Neural progenitor cell (in vitro differentiated cells): ENCODE measurements at places on chromosomes 3 and 15.
A peak's percentile ranks its signal among the peaks of the same experiment; 100 is the strongest.

DNA sequence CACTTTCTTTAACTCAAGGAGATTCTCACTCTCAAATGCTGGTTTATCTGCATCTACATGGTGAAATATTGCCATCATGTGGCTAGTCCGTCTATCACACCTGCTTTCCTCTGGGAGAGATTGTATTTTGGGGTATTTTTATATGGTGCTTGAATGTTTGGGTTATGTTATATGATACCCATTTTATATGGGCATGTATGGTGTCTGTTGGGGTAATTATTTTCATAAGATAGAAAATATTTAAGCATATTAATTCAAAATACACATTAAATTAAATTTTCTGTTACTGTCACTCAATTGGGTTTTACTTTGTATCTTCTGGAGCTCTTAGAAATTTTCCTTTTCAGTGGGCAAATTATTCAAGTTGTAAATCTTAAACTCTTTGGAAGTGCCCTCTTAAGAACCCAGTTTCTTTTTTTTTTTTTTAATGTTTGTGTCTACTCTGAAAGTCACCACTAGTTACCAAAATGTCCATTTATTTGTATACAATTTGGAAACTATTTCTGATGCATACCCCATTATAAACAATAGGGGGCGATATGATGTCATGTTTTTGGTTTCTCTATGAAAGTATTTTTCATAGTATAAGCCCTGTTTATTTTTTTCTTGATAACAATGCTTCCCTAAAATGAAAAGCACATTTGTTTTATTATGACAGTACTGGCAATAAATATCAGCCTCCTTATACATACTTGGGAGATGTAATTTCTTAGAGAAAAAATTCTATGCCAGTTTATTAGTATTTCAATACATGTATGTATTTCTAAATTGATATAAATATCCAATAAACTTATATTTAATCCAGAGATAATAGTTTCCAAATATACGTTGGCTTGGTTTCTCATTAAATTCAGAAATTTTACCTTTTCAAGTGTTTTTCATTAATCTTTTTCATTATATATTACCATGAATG lies 36.1 kb upstream of the PLSCR5 start:
- peak; percentile 51 for DNase-seq

DNA sequence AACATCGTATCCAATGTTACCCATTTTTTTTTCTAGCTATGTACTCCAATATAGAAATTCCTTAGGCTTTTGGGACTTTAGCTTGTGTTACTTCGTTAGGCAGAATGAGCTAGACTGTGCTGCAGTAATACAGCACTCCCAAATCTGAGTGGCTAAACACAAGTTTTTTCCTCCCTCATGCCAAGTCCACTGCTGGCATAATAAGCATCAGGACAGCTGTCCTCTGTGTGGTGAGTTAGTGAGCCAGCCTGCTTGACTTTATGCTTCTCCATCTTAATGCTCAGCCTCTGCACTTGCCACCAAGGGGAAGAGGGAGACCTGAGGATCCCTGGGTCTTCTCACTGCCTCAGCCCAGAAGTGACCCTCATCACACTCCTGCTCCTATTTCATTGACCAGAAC lies 18.2 kb upstream of the ACOX2 start:
- no peak for DNase-seq

DNA sequence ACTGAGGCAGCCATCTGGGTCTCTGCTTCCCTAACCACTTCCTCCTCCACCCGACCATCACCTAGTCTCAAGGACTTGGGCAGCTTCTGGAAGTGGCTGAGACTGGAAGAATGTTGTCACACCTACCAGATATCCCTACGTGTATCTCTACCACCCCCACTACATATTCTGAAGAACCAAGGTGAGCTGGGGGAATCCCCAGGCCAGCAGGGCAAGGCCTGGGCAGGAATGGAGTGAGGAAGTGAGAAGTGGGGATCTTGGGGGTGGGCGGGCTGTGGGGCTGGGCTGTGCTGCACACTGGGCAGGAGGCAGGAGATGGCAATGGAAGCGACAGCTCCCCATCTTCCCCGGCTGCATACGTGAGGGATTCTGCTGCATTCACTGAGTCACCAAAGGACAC lies 17.5 kb upstream of the ALDH1A3 start:
- no peak for DNase-seq

- DNase-seq, result no peak
Observed at GRCh38 chr3:159941038-159942000, 47.3 kb upstream of the IL12A start.

DNA sequence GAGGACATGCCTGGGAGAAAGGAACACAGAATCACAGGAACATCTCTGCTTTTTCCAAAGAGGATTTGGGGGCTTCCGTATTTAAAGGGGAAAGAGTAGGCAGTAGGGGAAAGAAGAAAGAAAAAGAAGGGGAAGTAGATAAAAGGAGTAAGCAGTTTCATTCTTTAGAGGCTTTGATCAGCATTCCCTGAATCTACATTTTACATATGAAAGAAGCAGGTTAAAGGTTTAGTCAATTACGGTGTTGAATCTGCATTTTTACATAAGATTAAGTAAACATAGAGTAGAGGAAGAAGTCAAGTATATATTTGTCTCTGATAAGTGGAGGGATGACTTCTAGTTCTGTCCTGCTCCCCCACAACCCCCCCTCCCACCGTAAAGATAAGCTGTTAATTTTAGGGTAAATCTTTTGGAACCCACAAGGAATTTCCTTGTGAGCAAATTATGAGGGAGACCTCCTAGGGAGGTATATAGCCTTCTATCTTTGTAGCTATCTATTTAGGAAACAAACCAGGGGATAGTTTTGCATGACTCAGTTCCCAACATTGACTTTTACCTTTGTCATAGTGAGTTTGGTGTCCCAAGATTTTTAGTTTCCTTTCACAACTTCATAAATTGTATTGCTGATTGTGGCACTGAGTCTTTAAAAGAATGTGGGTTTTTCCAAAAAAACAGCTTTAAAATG lies 8.7 kb upstream of the P2RY12 start:
- DNase-seq, result no peak

DNA sequence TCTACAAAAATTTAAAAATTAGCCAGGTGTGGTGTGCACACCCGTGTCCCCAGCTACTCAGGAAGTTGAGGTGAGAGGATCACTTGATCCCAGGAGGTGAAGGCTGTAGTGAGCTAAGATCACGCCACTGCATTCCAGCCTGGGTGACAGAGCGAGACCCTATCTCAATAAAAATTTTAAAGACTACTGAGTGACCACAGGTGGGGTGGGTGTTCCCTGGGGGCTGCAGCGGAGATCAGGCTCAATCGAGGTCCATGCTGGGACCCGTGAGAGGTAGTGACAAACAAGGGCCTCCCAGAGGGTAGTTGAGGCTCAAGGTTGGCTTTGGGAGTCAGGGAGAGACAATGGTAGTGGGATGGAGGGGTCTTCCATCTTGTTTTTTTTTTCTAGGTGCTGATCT lies 38.9 kb upstream of the LIMD1 start:
- DNase-seq, result no peak

- no peak for DNase-seq
Observed at GRCh38 chr3:48747015-48747615, 30.1 kb upstream of the IP6K2 start.

DNA sequence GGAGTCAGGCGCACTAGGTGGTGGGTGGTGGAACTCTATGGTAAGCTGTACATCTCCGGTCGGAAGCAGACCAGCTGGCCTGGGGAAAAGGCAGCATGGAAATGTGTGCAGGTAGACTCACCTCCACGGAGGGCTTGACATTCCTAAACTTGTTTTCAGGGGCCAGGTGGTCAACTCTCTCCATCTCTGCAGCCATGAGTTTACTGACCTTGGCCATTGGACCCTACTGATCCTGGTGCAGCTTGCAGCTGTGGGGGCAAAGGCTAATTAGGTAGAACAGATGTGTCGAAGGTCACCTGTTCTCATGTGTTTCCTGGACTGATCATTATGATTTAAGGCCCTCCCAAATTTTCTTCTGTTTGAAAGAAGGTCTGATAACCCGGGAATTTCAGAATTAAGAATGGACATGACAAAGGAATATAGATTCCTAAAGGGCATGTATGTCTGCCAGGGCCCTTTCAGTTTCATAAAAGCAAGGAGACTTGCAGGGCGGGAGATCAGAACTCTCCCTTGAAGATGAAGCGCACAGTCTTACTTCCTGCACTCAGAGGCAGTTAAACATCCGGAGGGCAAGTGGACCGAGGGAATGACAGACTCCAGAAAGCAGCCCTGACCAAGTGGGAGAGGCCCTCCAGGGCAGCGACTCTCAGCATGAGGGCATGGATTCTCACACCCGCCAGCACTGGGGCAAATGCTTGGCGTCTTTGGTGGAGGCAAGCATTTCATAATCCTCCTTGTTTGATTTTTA lies 56.1 kb upstream of the CMTM7 start:
- no peak for DNase-seq

DNA sequence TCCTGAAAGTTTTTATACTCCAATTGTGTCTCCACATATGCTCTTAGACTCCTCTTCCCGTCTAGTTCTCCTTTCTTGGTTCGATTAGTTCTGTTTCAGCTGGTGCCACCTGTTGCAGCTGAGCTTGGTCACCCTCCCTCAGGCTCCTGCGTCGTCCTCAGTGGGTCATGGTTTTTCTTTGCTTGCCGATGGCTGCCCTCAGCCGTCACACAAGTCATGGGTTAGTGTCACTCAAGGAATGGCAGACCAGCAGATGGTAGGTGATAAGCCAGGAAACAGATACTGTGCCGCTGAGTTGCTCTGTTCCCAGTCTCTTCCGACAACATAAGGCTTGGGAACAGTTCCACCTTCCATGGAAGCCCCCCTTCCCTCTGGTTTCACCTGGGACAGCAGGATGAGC lies 109.9 kb downstream of the IGF1R start:
- no peak for DNase-seq

- no peak for DNase-seq
Observed at GRCh38 chr3:30804984-30805383, 89.5 kb downstream of the GADL1 start.

- no peak for DNase-seq
Observed at GRCh38 chr3:40258064-40258463, 51.4 kb upstream of the EIF1B start.

DNA sequence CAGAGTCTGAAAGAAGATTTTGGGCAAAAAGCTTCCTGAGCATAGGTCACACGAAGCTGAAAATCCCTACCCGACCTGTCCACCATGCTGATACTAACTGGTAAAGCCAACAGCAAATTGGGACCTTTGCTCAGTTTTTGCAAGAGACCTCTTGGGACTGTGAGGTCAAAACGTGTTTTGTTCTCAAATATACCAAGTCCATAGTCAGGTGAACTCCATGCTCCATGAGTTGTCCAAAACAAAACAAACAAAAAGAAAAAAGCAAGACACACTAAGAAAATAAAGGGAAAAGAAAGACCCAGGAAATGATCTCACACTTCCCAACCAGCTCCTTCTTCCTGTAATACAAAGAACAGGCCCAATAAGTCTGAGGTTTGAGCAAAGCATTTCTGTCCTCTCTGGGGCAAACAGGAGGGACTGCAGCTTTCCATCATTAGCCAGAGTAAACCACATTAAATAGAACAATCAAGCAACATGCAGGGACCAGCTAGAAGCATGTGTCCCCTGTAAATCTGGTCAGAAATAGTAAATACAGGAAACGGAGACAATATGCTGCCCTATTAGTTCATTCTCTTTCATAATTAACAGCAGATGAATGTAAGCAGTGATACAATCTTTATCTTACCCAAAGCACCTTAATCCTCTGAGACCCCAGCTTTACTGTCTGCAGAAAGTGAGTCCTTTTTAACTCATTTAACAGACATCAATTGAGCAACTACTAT lies 125.0 kb upstream of the LIPC start:
- peak; percentile 7 for DNase-seq

DNA sequence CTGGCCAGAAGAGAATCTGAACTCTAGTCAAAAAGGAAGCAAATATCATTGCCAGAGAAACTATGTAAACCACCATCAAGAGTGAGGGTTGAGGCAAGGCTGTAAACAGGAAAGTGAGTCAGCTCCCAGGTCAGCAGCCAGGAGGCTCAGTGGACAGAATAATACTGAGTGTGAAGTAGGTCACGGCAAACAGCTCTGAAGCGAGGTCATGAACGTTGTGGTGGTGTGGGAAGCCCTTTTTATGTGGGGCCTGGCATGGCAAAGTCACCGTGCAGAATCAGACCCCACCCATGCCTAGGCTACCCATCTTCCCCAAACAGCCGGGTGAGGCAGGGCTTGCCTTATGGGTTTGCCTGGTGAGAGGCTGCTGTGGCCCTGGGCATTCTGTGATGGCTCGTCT lies 43.9 kb downstream of the THBS1 start:
- no peak for DNase-seq

- DNase-seq, result no peak
Observed at GRCh38 chr3:78221300-78221699, 1181.4 kb downstream of the ROBO2 start.

- DNase-seq, result no peak
Observed at GRCh38 chr3:17384567-17385296, 357.7 kb downstream of the TBC1D5 start.

- no peak for DNase-seq
Observed at GRCh38 chr3:46831316-46831715, 31.9 kb downstream of the MYL3 start.

- DNase-seq, result no peak
Observed at GRCh38 chr15:98554272-98555172, 93.8 kb upstream of the IGF1R start.

- no peak for DNase-seq
Observed at GRCh38 chr15:69881302-69881670, 216.4 kb downstream of the TLE3 start.

- DNase-seq, result peak; percentile 91
Observed at GRCh38 chr15:63610209-63610841, 13.1 kb downstream of the FBXL22 start.
